ENCODE measurements at places on chromosomes 4 and X.

GRCh38 chrX:9525511-9526248 is 60.8 kb downstream of the TBL1X start:
- no peak for DNase-seq

GRCh38 chrX:65723706-65724105 is 56.3 kb downstream of the MSN start:
- DNase-seq: peak; percentile 19

DNA sequence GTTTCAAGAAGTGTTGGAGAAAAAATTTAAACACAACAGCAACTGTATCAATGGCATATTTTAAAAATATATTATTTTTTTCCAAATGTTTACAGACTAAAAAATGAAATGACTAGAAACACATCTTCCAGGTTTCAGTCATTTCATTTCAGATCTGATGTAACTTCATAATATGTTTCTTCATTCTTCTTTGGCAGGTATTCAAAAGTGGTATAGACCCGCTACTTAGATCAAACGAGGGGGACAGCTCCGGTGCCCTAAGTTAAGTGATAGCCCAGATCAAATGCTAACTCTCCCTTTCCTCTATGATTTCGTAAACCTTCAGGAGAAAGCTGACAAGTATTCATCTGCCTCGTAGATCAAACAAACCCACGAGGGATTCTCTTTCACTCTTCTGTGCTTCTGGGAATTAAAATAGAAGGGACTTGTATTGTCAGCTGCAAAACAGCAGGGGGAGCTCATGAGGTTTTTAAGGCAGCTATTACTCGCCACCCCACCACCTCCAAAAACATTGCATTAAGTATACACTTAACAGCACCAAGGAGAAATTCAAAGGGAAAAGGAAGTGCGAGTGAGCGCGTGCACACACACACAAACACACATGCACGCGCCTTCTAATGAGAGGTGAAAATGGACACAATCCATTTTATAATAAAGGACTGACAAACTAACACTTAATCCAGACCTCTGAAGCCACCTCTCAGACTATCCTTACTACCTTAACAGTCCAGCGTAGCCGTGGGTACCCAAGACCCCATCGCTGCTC is 21.4 kb downstream of the HELT start:
- DNase-seq: no peak

- no peak for DNase-seq
These were observed 7.4 kb downstream of the CFAP97 start for GRCh38 chr4:185196437-185196836.

DNA sequence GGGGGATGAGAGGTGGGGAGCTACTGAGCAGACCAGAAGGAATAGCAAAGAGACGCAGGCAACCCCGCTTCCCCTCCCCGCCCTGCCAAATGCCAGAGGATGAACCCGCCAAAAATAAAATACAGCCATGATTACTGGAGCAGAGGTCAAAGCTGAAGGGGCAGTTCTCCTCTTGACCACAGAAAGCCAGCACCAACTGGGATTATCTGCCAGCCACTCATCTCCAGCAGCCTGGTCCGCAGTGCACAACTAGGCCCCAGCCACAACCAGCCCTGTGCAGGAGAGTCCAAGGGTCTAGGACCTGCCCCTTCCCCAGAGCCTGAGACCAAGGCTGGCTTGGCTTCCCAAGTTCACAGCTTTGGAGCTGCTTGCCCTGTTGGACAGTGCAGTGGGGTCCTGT is 67.4 kb upstream of the BCOR start:
- no peak for DNase-seq

DNA sequence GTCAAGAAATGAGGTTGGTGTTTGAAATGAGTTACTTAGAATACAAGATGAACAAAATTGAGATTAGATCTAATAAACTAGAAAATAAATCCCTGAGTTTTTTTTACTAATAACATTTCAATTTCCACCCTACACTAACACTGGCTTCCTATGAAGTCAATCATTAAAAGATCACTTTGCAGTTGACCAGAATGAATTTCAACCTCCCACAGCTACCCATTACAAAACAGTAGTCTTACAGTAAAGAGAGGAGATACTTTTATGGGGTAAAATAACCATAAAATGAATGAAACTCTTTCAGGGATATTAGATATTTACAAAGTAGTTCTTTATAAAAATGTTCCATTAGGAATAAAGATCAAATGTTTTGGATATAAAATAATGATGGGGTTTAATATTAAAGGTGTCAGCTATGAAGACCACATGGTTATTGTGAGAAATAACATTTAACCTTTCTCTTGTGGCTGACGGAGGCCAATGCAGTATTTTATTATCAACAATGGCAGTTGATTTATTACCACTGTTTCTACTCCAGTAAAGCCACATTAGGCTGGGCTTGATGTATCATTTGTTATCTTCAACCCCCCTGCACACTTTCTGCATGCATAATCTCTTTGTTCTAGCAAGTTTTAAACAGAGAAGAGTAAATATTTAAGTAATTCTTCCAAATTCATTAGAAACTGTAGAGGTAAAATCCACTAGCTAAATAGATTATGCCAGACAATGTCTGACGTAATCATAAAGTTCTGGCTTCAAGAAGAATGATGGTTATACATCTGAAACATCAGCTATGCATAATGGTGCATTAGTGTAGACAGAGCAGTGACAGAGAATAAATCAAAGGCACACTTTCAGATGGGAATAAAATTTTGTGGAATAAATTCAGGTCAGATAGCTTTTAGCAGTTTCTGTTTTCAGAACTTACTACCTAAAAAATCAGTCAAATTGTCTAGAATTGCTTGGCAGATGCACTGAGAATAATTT is 516.6 kb downstream of the PCDH18 start:
- DNase-seq: no peak

DNA sequence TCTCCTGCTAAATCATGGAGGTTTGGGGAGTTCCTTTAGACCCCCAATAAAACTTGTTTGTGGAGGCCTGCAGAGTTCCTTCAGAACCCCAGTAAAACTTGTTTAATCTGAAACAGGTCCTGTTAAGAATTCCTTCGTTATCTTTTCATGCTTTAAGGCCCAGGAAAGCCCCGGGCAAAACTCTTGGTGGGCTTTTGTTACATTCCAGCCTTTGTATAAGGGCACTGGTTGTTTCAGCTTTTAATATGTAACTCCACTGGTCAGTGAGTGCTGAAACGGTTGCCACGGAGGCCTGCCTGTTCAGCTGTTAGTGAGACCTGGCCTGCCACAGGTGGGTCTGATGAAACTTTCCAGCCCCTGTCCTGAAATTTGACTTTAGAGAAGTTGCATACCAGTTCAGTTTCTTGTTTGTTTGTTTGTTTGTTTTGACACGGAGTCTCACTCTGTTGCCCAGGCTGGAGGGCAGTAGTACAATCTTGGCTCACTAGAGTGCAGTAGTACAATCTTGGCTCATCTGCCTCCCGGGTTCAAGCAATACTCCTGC is 12.4 kb upstream of the DHRSX start:
- DNase-seq: no peak

GRCh38 chrX:85031505-85031904 is 27.8 kb downstream of the APOOL start:
- DNase-seq: no peak

DNA sequence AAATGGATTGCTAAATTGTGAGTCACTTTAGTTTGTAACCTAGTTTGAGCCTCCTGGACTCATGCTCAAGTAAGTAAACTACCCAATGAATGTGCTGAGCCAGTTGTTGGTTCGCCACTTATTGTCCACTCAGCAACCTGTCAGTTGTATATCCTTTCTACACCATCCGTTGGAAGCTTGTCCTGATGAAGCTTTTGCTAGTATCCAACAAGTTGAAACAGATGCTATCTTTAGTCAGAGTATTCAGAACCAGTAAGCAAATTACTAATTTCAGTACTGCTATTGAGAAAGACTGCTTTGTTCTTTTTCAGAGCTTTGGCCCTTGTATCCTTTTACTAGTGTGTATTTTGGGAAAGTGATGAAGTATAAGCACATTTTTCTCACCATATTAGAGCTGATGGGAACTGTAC is 4.3 kb upstream of the NAA15 start:
- DNase-seq: no peak

DNA sequence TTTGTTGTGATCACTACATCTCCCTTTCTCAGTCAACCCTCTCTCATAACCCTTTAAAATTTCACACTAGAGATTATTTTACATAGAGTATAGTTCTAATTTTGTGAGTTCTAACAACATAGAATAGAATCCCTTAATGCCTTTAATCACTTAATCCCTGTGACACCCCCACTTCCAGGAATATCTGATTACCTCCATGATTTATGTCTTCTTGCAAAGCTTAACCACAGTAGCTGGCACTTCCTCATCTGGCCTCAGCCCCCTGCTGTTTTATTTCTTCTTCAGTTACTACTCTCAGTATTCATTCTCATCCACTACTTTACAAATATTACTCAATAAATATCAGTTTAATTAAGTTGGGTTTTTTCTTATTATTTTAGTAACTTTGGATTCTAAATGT is 340.9 kb downstream of the CENPC start:
- DNase-seq: no peak

- no peak for DNase-seq
These were observed 1981.3 kb upstream of the IGFBP7 start for GRCh38 chr4:59091146-59092142.

- DNase-seq: no peak
These were observed 67.2 kb upstream of the SPP1 start for GRCh38 chr4:87908336-87908735.

DNA sequence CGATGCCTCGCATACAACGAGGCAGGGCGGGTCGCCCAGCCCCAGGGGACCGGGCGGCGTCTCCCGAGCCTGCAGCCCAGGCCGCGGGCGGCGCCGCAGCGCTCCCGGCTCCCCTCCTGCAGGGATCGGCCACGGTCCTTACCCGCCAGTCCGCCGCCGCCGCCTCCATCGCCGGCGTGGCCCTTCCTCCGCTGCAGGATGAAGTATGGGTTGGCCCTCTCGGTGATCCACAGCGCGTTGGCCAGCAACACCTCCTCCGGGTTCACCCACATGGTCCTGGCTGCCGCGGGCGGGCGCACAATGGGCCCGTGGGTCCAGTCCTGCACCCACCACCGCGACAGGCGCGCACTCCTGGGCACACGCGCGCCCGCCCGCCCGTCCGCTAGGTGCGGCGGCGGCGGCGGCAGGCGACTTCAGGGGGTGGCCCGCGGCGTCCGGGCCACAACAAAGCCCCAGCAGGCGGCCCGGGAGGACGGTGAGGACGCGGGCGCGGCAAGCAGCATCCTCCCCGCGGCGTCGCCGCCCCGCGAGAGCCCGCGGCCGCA is 339 bp downstream of the TBC1D9 start:
- no peak for DNase-seq

DNA sequence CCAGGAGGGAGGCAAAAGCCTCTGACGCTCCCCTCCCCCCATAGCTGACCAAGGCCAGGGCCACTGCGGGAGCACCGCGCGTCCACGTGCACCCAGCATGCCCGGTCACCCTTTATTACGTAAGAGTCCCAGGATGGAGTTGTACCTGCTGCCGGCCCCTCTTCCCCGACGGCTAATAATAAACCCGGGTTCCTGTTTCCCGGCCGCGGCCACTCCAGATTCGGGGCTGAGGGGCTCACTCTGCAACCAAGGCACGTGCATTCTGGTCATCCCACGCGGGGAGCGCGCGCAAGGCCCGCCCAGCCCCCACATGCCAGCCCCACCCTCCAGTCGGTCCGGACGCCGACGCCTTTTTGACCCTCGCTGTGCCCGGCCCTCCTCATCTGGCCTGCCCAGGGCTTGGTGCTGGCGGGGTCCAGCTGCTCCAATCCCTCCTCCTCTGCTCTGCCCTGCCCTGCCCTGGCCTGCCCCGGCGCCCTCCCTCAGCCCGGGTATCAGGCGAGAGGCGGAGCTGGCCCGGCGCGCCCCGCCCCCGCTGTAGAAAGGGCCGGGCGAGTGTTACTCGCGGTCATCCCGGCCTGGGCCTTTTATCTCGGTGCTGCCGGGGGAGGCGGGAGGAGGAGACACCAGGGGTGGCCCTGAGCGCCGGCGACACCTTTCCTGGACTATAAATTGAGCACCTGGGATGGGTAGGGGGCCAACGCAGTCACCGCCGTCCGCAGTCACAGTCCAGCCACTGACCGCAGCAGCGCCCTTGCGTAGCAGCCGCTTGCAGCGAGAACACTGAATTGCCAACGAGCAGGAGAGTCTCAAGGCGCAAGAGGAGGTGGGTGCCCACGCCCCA is 2.6 kb downstream of the MID1IP1 start:
- peak; percentile 50 for DNase-seq

DNA sequence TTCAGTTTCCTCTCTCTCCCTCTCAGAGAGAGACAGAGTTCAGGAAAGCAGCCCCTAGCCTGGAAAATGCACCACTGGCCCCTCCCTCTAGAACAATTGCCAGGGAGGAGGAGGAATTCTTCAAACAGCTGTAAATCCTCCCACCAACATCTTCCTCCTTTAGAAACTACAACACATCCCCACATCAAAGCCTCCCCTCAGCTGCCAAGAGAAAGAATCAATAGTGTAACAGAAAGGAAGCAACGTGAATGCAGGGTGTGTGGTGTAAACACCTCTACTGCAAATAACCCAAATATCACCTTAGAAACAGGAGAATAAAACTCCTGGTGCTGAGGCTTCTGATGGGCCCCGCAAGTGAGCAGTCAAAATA is 249.9 kb upstream of the GATB start:
- DNase-seq: no peak

- DNase-seq: no peak
These were observed 66.5 kb upstream of the ZFP42 start for GRCh38 chr4:187929024-187929423.

DNA sequence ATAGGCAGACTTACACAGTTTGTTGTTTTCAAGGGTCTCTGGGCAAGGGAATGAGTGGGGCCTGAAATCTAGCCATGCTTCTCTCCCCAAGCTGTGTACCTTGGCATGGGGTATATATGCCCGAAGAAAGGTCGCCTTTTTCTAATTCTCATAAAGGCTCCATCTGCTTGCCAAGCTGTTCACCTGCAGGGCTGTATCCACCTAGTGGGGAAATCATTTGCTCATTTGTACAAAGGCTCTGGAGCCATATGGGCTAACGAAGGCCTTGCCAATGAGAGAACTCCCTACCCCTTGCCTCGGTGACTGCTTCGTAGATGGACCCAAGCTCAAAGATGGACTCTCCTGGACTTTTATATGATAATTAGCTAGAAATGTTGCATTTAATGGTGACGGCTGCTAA is 1097.0 kb downstream of the PDHA2 start:
- DNase-seq: no peak
